ENCODE measurements at places on chromosomes 12 and 14.
A peak's percentile ranks its signal among the peaks of the same experiment; 100 is the strongest.

DNA sequence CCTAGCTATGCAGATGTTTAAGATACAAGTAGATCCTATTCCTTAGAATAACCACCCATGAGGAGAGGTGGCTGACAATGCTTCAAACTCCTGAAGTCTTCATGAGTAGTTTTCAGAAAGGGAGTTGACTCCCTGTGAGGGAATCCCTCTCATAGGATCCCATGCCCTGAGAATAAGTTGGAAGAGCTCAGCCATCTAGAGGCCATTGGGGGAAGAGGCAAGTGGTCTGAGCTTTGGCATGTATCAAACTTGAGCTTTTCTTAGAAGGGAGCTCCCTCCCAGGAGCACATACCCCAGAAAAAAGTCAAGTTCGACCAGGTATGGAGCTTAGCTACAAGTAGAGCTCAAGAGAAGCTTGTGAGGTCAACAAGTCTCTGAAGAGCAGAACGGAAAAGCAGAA is 165.7 kb upstream of the RBM19 start:
- DNase-seq: no peak

GRCh38 chr12:121970581-121971300 is 50.9 kb upstream of the BCL7A start:
- DNase-seq: no peak

GRCh38 chr12:27014859-27015729 is 910 bp upstream of the TM7SF3 start:
- no peak for DNase-seq

- no peak for DNase-seq
These were observed 757 bp downstream of the SLC39A5 start for GRCh38 chr12:56230432-56231183.

DNA sequence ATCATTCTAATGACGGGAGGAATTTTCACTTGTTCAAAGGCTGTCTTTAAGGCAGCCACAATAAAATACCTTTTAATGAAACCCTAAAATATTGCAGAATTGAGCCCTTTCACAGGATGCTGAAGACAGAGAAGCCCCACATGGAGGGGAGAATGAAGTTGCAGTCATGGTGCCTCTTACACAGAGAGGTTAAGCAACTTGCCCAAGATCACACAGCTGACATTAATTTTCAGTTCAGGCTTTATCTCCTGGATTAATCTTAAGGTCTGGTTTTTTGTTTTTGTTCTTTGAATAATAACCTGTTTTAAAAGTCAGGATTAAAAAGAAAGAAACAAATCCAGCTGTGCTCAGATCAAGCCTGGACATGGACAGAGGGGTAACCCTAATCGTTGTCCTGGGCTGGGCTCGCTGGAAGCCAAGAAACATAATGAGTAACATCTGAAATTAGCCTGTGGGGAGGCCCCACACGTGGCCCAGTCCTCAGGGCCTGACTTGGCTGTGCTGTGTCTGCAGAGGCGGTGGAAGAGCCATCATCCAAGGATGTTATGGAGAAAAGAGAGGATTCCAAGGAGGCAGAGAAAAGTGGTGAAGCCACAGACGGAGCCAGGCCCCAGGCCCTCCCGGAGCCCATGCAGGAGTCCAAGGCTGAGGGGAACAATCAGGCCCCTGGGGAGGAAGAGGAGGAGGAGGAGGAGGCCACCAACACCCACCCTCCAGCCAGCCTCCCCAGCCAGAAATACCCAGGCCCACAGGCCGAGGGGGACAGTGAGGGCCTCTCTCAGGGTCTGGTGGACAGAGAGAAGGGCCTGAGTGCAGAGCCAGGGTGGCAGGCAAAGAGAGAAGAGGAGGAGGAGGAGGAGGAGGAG is 8.0 kb downstream of the CHGA start:
- no peak for DNase-seq

GRCh38 chr14:34023824-34024767 is 73.2 kb upstream of the EGLN3 start:
- DNase-seq: no peak

DNA sequence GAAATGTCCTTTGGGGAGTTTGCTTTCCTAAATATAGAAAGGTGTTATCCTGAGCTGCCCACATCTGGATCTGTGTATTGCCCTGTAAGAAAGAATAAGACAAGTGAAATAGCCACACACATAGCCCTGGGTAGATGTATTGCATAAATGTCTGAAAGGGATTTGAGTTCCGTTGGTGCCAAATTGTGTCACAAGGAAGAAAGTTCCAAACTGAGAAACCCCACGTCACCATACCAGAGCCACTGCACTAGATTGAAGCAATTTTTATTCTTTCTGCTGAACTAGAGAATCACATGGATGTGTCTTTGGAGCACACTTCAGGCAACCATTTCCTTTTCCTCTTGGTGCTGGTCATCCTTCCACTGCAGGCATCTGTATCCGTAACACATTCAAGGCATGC is 5.0 kb downstream of the RNASE9 start:
- no peak for DNase-seq

- DNase-seq: no peak
These were observed 33.8 kb upstream of the GALNT16 start for GRCh38 chr14:69226178-69226577.

GRCh38 chr12:46573347-46573658 is 200.7 kb upstream of the SLC38A2 start:
- DNase-seq: no peak

DNA sequence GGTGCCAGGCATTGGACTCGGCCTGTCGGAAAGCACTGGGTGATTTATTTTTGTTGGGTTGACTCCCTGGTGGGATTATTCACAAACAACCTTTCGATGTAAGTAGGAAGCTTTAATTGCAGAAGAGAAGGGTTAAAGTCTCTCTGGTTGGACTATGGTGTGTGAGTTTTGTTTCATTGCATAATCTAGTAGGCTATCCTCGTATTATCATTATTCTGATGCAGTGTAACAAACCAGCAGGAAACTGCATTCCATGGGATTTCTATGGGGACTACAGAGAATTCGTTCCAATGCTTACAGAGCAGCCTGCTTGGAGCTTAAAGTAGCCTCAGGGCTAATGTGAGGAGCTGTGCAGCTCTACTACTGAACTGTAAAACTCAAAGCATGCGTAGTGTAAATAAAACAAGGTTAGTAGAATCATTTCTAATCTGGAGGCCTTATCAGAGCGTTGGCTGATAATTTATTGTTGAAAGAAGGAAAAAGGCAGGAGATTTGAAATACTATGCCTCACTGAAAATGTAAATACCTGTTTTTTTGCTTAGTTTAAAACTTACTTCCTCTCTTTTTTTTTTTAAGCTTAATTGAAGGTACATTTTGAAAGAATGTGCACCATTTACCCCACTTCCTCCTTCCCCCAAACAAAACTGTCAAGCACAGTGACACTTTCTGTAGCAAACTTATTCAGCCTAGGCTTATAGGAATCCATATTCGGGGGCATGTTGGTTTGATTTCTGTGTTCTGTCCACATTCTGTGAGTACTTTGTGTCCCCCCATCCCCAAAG is 226.7 kb downstream of the NPAS3 start:
- DNase-seq: no peak

GRCh38 chr12:79001404-79001803 is 136.8 kb downstream of the SYT1 start:
- no peak for DNase-seq

DNA sequence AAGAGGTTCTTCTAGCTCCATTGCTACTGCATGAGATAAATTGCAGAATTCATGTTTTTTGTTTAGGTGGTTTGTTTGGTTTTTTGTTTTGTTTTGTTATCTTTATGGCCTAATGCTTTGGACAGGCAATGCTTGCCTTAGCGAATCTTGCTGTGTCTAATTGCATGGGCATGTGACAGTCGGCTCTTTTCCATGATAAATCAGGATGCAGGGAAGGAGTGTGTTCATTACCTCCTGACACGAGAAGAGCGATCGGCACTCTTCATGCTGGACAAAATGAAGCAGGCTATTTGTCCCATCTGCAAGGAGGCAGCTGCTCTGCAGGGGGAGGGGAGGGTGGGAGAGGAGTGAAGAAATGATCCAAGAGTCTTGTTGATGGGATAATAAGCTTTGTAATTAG is 6.5 kb downstream of the CCDC60 start:
- no peak for DNase-seq

- no peak for DNase-seq
These were observed 197.1 kb downstream of the EFCAB11 start for GRCh38 chr14:89757313-89757939.

GRCh38 chr12:108076556-108076955 is 52.5 kb upstream of the WSCD2 start:
- no peak for DNase-seq

- DNase-seq: no peak
These were observed 200.9 kb upstream of the DAAM1 start for GRCh38 chr14:58987591-58987990.

DNA sequence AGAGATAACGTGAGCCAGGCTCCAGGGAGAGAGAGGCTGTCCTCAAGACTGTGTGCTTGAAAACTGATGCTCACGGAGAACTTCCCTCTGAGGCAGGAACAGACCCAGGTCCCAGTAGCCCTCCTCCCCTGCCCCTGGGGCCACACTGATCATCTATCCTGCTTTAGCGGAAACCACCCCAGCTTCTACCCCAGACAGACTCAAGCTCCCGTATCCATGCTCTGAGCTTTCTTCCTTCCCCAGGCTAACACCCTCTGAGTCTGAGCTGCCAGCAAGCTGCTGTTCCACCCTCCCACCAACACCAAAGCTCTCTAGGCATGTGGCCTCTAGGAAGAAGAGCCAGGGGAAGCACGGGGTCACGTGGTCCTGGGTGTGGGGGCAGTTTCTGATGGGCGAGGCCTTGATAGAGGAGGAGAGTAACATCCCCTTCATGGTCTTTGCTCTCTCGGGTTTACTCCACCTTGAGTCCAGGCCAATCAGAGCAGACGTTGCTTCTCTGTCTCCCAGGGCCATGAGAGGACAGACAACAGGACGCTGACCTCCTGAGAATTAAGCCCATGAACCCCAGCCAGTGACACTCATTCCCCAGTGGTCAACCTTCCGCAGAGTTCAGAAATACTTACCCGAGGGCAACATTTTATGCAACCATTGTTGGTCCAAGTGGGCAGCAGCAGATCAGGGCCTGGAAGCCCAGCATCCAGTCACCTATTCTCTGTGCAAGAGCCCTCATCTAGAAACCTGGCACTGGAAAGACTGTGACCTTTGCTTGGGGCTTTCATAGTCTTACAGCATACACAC is 1.4 kb downstream of the PCK2 start:
- DNase-seq: peak; percentile 87

GRCh38 chr14:105488781-105489541 is 2.1 kb upstream of the TEDC1 start:
- DNase-seq: no peak

DNA sequence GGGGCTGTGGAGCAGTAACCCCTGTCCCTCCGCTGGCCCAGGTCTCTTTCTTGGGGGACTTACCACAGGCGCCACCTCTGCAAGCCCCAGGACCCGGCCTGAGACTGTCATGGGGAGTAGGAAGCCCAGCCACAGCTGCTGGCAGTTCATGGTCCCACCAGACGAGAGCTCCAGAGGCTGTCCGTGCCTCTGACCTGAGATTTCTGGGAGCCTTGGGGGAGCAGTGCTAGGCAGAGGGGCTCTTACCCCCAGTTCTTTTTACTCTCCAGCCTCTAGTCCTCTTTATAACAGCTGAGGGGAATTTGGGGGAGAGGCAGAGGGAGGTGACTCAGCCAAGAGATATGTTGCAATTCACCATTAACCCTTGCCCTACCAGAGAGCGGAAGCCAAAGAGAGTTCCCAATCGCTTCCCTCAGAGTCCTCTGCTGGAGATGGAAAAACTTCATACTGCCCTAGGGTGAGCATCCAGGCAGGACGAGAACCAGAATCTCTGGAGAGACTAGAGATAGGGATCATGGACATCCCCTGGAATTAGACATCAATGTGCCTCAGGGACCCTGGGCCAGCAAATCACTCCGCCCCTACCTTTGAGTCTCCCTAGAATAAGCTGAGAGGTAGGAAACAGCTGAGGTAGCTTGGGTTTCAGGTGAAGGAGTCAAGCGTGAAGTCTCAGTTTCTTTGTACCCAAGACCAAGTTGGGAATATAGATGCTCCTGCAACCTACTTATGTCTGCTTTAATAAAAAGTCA is at the start of gene MMP19:
MMP19 (minus strand) TSS at position 256 of the 749 bp plus-strand sequence; CDS start at position 150, 106 bp downstream.
- no peak for DNase-seq

DNA sequence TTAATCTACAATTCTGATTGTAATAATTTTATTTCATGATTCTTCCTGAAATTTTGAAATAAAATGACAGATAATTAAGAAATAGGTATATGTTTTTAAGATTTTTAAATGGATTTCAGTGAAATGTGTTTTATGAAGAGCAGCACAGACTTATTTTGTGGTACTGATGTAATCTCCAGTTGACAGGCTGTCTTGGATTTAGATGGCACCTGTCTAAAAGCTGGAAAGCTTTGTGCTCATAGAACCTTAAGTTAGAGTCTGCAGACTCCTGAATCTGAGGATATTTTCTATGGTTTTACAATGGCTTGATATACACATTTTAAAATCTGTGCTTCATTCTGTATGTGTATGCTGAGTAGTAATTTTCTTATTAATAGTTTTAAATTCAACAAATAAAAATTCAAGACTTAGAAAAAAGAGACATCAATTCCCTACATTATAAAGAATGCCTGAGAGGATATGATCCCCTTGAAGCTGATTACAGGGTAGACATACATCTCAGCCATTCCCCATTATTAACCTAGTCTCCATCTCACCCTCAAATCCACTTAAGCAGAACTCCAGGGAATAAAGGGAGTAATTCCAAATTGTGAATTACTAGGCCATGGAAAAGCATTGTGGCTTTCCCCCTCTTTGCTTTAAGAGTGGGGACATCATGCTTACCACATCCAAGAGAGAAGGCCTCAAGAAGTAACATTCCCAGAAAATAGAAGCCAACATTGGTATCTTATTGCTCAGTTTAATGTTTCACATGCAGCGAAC is 33.7 kb upstream of the ACSS3 start:
- no peak for DNase-seq

- no peak for DNase-seq
These were observed 45.2 kb downstream of the WDHD1 start for GRCh38 chr14:54981698-54982097.

DNA sequence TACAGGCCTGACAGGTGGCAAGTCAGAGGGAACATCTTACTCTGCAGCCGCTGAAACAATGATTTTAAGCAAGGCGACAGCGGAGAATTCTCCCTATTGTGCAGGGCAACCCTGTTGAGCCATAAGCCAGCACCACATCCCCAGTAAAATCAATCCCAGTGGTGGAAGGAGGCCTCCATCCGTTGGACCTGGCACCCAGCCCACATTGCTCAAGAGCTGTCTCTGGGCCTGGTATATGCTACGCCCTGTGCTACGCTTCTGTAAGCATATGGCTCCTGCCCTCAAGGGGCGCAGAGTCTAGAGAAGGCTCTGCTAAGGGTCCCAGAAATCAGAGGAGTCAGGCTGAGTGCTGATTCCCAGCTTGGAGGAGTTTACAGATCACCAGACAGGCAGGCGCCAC is 265.5 kb downstream of the CACNA1C start:
- no peak for DNase-seq

GRCh38 chr12:118053071-118053985 is 7.7 kb downstream of the WSB2 start:
- DNase-seq: no peak

DNA sequence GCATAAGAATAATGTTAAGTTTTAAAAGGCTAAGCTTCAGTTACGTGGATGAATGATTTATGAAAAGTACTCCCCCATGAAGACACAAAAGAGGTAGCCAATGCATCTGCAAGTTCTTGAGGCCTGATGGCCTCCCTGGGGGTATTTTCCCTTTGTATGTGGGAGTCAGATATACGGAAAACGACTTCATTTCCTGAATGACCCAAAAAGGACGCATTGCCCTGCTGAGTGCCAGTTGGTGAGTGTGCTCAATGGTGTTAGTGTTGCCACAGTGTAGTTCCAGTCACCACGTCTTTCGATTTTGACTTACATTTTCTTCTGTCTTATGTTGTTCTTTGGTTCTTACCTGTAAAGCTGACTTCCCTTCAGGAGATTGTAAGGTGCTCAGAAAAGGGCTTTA is 8.0 kb downstream of the ETV6 start:
- DNase-seq: no peak

- no peak for DNase-seq
These were observed 36.6 kb downstream of the RASSF8 start for GRCh38 chr12:25994901-25995625.
